ENCODE measurements at places on chromosomes 5 and 9.

DNA sequence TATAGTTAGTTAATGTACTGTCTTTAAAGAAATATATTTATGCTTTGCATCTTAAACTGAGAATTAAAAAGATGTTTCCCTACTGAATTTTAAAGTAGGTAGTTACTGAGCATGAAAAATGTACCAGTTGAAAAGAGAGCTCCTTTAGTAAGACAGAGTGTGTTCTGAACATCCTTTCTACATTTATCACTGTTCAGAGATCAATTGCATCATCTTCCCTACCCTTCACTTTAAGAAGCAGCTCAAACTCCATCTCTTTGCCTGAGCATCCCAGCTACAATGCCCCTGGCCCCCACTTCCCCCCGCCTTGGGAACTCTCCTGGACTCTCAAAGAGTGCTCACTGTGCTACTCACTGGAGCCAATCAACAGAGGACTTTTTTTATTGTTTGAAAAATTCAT is 164.7 kb downstream of the GNAQ start:
- no peak for DNase-seq

- DNase-seq = no peak
Measured at GRCh38 chr5:92713826-92714225, 867.2 kb downstream of the NR2F1-AS1 start.

GRCh38 chr5:64628901-64629300 is 61.4 kb upstream of the SHISAL2B start:
- no peak for DNase-seq

GRCh38 chr5:141437221-141437620 is 6.9 kb downstream of the PCDHGA12 start:
- no peak for DNase-seq
